ENCODE measurements at places on chromosomes 5 and 9.

- no peak for DNase-seq
Observed at GRCh38 chr9:18588002-18588401, 114.0 kb downstream of the ADAMTSL1 start.

GRCh38 chr5:179343719-179344430 is 1.4 kb downstream of the ADAMTS2 start:
- DNase-seq: no peak

DNA sequence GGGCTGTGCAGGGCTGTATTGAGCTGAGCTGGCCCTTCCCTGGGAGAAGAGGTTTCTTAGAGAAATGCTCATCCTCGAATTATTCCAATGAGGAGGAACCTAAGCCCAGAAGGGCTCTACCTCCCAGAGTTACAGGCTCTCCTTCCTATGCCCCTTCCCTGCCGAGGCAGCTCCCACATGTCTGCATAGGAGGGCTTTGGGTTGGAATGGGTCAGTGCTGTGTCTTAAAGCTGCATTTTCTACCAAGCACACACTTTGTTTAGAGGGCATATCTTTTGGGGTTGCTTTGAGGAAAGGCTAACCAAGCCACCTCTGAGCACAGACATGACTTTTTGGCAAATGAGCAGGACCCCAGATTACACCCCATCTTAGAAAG is 9.1 kb downstream of the NEK6 start:
- DNase-seq: no peak

DNA sequence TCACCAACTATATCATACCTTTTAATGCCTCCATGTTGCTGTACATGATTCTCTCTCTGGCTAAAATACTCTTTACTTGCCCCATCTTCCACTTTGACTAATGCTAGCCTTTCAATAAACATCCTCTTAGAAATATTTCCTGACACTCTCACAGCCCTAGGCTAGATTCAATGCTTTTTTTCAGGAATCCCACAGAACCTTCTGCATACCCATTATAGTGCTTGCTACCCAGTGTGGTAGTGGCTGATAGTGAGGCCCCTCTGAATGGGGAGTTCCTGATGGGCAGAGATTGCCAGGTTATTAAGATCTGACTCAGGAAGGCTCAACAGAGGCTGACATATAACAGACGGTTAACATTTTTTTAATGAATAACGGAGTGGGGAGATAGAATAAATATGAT is 11.6 kb downstream of the SSBP2 start:
- DNase-seq: no peak

GRCh38 chr9:9396518-9396917 is 1216.3 kb downstream of the PTPRD start:
- DNase-seq: no peak
